ENCODE measurements at places on chromosomes 2 and 18. TPM values are rescaled to one million over a fixed set of nuclear protein-coding genes. Genes with fewer than 3 reads are reported as not detected.

The GIGYF2 gene
- 59.0 TPM for polyA plus RNA-seq

DNA sequence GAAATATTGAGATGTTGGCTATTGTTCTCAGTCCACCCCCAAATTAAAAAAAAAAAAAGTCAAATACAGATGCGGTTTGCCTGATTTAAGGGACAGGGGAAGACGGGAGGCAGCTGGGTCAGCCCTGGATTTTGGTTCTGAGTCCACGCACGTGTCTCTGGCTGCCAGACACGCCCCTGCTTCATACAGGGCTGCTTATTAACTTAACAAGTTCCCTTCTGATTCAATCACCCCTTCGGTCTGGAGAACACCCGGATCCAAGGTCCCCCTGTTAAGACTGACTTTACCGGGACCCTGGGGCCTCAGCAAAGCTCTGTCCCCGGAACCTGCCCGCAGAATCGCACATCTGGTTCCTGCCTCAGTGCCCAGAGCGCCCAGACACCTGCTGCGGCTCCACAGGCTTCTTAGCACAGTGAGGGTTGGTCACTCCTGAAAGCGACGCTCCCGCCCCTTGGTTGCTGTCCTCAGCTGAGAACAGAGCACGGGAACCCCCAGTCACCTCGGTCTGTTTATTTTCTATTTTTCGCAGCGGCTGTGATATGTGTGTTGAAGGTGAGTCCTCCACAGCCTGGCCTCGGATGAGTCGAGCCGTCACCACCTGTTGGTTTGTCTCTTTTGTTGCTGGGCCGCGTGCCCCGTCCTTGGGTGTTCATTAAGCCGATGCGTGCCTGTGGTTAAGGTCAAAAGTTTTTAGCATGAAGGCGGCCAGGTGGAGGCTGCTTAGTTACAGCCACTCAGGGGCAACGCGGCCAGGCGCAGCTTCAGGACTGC is 57.2 kb downstream of the RTP5 start:
- no peak for DNase-seq

- DNase-seq: no peak
These were observed 211.1 kb upstream of the FAM98A start for GRCh38 chr2:33810046-33810835.

GRCh38 chr2:229342376-229342775 is 71.3 kb upstream of the PID1 start:
- no peak for DNase-seq

DNA sequence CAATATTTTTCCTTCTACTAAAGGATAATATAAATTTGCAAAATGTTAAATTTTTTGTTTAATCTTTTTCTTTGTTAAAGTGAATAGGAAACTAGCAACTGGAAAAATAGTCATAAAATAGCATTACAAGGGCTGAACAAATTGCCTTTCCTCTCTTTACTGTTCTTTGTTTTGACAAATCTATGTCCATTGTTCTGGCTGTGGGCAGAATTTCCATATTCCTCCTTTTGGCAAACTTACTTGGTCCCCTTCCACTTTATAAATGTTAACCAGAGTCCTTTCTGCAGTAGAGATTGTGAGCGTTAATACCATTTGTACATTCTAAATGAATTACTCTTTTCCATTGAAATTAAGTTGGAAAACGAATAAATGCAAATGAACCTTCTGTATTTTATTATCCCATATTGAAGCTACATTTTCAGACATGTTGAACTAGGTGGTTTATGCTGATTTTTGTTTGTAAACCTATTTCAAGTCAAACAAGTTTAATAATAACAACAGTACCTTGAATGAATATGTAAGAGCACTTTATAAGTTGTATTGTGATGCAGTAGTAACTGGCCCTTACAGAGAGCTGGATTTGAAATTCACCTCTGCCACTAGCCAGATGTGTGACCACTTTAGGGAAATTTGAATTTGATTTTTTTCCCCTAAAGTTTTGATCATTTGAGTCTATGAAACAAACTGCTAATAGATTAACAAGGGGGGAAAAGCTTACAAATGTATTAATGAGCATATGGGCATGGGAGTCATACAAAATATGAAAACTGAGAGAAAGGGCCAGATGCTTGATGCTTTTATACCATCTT is 3.3 kb downstream of the RNF125 start:
- no peak for DNase-seq

The LYPD6 gene
- polyA plus RNA-seq: 17.9 TPM

DNA sequence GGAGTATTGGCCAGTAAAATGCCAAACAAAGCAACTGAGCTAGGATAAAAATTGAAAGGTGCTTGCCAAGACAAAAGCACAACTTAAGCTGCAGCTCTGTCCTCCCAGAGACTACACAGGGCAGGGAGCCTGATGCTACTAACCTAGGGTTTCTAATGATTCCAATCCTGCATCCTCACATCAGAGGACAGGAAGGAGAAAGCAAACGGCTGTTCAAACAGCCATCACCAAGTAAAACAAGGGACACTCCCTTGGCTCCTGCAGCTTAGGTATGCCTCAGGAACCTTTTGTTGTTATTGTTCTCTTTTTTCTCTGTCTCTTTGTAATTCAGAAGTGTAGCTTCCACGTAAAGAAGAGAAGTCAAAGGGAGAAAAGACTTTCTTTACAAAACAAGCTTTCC is 99.5 kb downstream of the TCF4 start:
- no peak for DNase-seq

DNA sequence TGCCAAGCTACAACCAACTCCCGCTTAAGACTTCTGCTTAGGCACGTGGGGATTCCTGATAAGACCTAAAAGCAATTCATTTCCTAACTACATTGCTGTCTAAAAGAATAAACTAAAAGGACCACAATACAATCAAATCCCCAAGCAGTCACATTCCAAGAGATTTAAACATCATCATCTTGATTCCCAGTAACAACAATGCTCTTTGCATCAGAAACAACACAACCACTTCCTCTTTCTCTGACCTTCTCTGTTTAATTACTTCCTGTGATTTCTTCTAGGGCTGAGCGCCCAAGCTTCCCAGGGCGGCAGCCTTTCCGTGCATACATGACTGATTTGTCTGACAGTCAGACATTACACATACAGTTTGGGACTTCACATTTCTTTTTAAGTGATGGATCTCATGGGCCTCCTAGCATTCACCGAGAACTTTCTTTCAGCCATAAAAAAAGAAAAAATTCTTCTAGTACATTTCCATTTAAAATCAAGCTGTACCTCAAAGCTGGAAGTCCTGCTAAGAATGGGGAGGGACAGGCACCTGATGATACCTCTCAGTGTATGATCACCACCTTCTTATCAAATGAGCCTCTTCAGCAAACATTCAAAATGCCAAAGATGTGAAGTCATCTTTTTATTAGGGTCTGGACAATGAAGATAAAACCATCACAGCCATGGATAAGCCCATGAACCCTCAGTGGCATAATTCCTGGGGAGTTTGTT is 11.5 kb downstream of the SPRED2 start:
- no peak for DNase-seq

DNA sequence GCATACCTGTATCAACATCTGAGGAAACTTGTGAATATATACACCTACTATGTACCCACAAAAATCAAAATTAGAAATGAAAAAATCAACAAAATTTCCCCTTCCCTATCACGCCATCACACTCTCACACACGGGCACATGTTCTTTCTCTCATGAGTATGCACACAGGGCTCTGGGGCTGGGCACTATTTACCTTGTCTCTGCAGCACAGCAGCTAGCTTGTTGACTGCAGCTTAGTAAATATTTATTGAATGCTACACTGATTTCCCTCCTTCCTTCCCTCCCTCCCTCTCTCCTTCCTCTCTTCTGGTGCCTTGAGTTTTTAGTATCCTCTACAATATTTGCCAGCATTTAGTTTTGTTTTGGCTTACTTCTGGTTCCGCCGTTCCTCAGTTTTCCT is 182.7 kb upstream of the LHCGR start:
- no peak for DNase-seq

DNA sequence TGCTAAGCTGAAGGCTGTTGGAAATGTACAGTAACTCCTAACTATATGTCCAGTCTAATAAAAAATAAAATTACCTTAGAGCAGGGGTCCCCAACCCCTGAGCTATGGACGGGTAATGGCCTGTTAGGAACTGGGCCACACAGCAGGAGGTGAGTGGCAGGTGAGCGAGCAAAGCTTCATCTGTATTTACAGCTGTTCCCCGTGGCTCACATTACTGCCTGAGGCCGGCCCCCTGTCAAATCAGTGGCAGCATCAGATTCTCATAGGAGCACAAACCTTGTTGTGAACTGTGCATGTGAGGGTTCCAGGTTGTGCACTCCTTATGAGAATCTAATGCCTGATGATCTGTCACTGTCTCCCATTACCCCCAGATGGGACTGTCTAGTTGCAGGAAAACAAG is 73.1 kb upstream of the CXCR4 start:
- no peak for DNase-seq

- peak; percentile 13 for DNase-seq
These were observed 136.7 kb downstream of the LAMA3 start for GRCh38 chr18:23825978-23826405.

DNA sequence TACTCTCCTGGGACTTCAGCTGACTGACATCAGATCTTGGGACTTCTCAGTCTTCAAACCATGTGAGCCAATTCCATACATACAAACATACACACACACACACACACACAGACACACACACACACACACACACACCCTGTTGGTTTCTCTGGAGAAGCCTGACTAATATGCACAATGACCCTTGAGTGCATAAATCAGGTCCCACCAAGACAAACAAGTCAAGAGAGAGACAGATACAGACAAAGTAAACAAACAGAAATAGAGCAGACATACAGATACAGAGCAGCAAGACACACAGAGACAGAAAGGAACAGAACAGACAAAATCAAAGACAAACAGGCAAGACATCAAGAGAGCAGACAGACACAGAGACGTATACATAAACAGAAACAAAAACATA is 43.8 kb upstream of the DDX18 start:
- no peak for DNase-seq

DNA sequence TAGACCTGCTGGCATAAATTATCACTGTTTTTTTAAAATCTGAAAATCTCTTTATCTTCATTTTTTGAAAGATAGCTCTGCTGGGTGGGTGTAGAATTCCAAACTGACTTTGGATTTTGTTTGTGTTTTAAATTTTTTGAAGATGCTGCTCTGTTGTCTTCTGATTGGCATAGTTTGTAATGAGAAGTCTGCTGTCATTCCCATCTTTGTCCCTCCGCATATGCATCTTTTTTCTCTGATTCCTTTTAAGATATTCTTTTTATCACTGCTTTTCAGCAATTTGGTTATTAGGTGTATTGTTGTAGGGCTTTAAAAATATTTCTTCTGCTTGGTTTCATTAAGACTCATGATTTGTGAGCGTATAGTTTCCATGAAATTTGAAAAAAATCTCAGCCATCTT is 7.2 kb downstream of the SNED1 start:
- DNase-seq: no peak

The RAX gene
- not detected for polyA plus RNA-seq

DNA sequence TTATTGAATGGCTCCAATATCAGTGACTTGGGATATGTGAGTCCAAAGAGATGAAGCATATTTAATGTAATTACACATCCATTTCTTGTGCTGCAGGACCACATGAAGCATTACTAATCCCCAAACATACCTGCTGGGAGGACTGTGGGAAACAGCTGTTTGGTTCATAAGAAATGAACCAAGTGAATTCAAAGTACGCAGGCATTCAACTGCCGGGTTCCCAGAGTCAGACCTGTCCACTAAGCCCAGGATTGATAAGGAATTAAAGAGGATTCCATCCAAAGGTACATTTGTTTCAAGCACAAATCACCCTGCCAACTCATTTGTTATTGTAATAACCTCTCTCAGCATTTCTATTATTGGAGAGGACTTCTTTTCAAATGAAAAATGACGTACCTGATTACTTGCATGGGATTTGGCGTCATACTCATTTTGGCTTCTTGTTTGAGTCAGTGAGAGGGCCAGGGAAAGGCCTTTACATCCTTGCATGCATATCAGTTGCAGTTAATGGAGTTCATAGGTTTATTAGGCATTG is 230.7 kb downstream of the TXNL1 start:
- DNase-seq: no peak

DNA sequence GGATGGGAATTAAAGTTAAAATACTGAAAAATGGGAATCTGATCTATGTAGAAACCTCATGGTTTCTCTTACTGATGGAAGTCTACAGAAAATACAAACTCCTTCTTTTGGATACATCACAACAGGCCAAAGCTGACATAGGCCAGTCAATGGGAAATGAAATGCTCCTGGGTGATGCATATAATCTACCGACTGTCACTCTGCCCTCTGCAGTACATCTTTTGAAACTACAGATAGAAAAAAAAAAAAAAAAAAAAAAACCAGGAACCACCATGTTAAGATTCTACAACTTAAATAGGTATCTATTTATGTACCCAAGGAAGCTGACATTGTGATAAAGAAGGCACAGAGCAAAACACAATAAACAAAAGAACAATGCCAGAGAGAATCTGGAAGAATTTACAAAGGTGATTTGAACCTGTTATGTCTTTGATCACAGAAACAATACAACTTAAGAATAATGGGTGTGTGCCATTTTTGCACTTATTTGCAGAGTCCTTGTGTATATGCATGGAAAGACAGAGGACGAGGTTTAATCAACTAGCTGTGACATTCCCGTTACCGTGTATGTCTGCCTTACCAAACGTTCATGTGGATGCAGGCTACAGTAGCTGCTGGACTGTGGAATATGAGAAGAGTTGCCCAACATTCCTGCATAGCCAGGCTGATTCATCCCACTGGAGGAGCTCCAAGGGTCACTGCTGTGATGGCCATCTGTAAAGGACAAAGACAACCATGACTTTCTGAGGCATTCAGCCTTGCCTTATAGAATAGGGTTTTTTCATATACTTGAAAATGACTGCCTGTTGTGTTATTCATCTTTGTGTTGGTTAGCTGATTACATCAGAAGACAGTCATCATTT is 312.7 kb downstream of the TCF4 start:
- no peak for DNase-seq

GRCh38 chr2:223647258-223647952 is 45.2 kb upstream of the SCG2 start:
- DNase-seq: no peak

The SMYD5 gene
- 38.2 TPM for polyA plus RNA-seq

The TMEM247 gene
- not detected for polyA plus RNA-seq

DNA sequence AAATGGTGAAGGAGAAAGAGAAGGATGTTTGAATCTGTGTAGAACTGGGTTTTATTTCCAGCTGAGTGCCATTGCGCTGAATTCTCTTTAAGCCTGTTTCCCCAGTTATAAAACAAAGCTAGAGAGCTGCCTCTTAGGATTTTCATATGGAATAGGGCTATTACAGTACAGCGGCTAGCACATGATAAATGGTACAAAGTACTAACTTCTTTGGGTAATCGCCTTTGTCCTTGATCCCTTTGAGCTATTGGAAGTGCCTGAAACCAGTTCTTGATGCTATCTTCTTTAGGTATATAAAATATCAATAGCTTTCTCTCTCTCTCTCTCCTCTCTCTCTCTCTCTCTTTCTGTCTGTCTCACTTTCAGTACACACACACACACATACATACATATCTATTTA is 71.3 kb downstream of the SOX11 start:
- DNase-seq: no peak
